ENCODE measurements at places on chromosomes 11 and 22. TPM values are rescaled to one million over a fixed set of nuclear protein-coding genes. Genes with fewer than 3 reads are reported as not detected.

PLA2G3 gene
- total RNA-seq, result not detected

DNA sequence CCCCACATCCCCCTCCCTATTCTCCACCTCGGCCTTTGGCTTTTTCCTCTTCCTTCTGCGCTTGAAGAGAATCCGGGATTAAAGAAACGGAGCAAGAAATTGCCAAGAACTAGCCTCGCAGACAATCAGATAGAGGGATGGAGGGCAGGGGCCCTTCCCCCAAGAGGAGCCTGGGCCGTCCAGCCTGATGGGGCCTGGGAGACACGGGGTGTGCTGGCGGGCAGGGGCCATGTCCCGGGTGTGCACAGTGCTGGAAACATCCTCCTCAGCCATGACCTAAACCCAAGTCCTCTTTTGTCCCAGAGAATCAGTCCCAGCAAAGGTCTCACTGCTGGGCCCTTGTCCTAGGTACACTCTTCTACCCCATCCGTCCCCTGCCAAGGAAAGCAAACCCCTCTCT lies 47.7 kb upstream of the LMO1 start:
- DNase-seq, result peak; percentile 49

GRCh38 chr11:1052133-1053011 lies 15.9 kb upstream of the MUC6 start:
- DNase-seq, result peak; percentile 73

DNA sequence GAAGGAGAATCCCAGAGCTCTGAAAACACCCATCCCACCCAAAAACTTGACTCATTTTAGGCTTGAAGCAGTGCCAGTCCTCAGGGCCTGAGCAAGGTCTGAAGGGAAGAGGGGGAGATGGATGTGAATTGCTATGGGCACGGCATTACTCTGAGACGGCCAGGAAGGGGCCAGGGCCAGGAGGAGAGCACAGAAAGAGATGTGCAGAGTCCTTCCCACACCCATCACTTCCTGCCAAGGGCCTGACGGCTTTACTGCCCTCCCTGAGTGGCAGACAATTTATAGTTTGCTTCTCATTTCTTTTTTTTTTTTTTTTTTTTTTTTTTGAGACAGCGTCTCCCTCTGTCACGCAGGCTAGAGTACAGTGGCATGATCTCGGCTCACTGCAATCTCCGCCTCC lies 22.5 kb downstream of the TAB1 start:
- peak; percentile 23 for DNase-seq

DNA sequence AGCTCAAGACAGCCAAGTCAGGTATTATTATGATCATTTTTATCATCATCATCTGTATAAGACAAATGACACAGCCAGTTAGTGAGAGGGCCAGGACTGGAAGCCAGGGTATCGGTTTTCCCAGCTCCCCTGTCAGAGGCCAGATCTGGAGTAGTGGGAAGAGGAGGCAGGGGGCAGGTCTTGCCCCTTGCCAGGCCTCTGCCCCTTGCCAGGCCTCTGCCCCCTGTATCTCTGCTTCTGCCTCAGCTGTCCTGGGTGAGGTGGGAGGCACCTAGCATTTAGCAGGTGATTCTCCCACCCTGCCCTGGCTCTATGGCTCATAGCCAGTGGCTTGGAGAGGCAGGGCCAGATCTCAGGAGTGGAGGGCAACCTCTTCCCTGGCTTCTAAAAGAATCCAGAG lies 67.3 kb downstream of the PRDM11 start:
- peak; percentile 30 for DNase-seq

- no peak for DNase-seq
Observed at GRCh38 chr11:63512816-63513215, 6.9 kb downstream of the LGALS12 start.

- peak; percentile 77 for DNase-seq
Observed at GRCh38 chr22:38716826-38717225, 11.1 kb downstream of the GTPBP1 start.

DNA sequence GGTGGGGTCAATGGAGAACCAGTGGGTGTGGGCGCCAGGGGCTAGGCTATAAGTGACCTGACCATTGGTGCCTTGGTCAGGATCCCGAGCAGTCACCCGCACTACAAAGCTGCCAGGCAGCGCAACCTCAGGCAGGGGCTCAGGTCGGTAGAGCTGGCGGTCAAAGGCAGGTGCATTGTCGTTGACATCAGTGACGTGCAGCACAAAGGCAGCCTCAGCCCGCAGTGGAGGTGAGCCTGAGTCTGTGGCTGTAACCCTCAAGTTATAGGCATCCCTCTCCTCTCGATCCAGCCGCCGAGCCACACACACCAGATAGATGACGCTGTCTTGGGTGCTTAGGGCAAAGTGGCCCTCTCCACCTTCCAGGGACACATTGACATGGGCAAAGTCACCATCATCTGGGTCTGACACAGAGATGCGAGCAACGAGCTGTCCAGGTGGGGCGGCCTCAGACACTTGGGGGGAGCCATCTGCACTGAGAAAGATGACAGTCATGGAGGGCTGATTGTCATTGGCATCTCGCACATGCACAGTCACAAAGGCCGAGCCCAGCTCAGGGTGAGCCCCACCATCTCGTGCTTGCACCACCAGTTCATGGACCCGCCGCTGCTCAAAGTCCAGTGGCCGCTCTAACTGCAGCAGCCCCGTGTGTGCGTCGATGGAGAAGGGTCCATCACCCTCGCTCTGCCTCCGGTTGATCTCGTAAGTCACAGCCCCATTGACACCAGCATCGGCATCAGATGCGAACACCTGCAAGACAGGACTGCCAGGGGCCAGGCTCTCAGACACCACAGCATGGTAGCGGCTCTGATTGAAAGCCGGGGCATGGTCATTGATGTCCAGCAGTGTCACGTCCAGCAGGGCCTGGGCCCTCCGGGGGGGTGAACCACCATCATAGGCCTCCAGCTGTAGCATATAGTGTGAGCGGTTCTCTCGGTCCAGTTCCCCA lies 15.3 kb downstream of the DCHS1 start:
- no peak for DNase-seq

- no peak for DNase-seq
Observed at GRCh38 chr11:122337704-122338103, 221.7 kb upstream of the BLID start.

TCIRG1 gene
- total RNA-seq, result 80.8 TPM

DNA sequence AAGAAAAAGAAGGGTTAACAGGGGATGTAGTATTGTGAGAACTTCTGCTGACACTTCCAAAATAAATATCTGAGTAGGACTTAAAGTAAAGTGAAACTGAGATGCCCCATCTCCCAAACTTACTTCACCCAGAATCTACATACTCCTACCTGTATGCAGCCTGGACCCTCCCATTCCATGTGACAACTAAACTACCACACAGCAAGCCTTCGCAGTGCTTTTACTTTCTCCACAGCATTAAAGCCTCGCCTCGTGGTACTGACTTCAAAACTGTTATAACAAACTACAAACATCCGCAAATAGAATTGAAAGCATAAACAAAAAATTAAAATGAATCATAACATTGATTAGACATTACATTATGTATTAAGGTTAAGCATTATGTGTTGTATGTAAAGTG lies 985 bp downstream of the MPZL2 start:
- DNase-seq, result no peak

DNA sequence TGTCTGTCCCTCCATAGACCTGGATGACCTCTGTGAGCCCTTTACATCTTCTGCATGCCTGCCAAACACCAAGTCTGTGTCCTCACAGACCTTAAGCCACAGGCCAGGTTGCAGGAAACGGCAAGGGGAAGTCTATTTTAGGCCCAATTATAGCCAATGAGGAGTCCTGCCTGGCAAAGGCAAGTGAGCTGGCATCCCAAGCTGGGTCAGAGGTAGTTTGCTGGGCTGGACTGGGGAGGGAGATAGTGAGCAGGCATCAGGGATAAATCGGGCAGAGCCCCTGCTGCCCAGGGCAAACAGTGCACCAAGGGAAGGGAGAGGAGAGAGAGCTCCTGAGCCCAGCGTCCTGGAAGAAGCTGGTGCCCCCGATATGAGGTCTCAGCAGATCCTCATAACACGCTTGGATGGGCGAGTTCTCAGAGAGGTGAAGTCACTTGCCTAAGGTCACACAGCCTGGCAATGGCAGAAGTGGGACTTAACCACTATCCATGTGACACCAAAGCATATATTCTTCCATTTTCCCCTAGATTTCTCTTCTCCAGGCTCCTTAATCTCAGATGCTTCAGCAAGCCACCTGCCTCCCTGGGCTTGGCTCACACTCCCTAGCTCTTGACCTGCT lies 3.7 kb upstream of the RELT start:
- DNase-seq, result no peak

KCNE3 gene
- 7.3 TPM for total RNA-seq

GRCh38 chr11:68362801-68363379 lies 50.5 kb downstream of the LRP5 start:
- DNase-seq, result no peak

GRCh38 chr11:72004515-72005346 lies 6.0 kb downstream of the IL18BP start:
- DNase-seq, result no peak

ZP1 gene
- not detected for total RNA-seq

GRCh38 chr22:26894362-26894761 lies 237.0 kb downstream of the MIAT start:
- no peak for DNase-seq

- no peak for DNase-seq
Observed at GRCh38 chr11:86067851-86068137, 1.1 kb downstream of the PICALM start.

THRSP gene
- total RNA-seq, result not detected

PRR14L gene
- 36.7 TPM for total RNA-seq

ST14 gene
- total RNA-seq, result 4.9 TPM

DNA sequence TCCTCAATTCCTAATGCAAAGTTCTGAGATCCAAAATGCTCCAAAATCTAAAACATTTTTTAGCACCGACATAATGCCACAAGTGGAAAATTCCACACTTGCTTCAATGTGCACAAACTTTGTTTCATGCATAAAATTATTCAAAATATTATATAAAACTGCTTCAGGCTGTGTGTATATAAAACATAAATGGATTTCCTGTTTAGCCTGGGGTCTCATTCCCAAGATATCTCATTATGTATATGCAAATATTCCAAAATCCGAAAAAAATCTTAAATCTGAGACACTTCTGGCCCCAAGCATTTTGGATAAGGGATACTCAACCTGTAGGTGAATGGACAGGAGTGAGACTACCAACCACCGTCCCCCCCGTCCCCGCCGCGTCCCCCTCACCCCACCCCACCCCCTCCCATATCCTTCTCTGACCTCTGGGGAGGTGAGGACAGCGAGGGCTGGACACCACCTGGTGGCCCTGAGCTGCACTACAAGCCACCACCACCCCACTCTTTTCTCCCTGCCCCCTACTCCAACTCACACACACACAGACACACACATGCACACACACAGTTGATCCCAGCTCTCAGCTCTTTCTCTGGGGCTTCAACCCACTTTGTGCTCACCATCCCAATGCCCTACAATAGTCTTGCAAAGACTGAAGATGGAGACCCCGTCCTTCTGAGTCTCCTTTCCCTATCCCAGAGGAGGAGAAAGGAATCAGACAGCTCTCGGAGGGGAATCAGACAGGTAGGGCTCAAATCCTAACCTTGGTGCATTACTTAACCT lies 101.0 kb downstream of the PDE2A start:
- no peak for DNase-seq

GAB4 gene
- total RNA-seq, result not detected

DNA sequence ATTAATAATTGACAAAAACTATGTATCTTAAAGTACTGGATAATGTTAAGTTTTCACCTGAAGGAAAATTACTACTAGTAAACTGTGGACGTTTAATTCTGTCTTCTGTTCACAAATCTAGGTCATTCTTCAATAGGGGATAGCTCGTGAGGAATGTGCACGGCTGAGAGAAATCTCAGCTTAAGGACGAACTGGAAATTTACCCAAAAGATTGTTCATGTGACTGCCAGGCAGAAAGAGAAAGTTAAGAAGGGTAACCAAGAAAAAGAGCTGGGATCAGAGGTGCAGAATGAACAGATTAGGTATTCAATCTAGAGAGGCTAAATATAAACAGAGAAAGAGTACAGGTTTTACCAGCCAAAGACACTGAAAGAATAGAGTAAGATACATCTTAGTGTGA lies 245.3 kb downstream of the CASP12 start:
- DNase-seq, result no peak

DNA sequence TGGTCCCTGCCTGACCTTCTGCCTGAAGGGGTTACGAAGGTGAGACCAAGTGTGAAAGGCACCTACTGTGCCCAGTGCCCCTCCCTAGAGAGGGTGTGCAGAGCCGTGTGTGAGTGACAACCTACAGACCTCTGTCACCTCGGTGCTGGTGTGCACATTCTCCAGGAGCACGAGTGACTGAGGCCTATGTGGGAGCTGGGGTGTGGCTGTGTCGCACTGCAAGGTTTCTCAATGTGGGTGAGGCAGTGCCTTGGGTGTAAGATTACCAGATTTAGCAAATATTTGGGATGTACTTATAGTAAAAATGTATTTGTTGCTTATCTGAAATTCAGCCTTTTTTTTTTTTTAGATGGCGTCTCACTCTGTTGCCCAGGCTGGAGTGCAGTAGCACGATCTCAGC lies 5.6 kb downstream of the STARD10 start:
- DNase-seq, result no peak

FAM111B gene
- 1.0 TPM for total RNA-seq

GRCh38 chr11:91296629-91297028 lies 928.0 kb upstream of the FAT3 start:
- DNase-seq, result no peak

DNA sequence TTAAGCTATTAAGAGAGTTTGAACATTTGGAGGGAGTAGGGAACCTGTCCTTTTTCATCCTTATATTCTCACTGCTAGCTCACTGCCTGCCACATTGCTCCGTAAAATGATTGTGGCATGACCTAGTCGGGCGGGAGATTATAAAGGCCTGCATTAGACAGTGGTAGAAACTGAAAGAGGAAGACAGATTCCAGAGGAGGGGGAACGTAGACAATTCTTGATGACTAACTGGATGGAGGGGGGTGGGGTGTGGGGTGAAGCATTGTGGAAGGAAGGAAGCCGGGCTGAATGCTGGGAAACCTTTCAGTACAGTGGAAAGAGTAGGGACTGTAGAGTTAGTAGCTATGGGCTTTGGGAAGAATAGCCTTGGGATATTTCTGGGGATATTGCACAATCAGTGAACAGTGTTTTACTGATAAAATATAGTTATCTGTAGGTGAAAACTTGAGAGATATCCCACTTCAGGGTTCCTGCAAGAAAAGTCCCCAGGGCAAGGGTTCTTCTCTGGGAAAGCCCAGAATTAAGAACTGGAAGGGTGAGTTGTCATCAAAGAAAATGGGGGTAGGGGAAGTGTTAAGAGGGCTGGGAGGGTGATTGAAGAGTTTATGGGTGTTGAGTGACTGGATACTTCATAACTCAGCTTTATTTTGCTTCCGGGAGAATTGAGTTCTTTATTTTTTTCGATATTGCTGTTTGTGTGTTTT lies 2.1 kb downstream of the MED15 start:
- peak; percentile 88 for DNase-seq

GRCh38 chr11:9535189-9535781 lies 38.2 kb upstream of the WEE1 start:
- DNase-seq, result peak; percentile 93

Data from posterior vena cava (tissue), 2 donors.